GM04504 (cell line): ENCODE measurements at places on chromosomes 16 and 17.

DNA sequence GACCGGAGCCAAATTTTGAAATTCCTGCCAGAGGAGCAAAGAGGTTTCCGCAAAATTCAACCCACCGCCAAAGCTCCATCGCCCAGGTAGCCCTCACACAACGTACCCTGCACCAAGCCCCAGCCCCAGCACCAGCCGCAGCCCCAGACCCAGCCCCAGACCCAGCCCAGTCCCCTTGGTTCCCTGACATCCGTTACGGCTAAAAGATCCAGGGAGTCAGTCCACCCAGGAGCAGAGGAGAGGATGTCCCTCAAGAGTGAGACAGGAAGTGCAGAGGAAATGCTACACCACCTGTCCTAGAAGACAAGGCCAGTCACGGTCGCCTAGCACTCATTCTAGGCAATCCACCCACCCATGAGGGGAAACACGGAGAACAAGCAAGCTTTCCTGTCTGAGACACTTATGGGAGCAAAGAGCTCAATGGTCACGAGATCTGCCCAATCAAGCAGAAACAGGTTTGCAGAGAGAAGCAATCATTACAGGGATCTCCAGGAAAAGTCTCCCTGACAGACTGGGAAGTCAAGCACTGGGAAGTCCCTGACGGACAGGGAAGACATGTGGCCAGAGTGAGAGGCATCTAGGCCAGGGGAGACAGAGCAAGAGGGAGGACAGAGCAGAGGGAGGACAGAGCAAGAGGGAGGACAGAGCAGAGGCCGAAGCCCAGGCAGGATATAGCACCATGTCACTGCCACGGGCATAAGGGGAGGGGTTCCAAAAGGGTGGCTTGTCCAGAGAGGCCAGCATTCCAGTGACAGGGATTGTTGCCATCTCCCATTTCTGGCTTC, 15.0 kb upstream of the KCNJ18 start:
- DNase-seq: no peak

DNA sequence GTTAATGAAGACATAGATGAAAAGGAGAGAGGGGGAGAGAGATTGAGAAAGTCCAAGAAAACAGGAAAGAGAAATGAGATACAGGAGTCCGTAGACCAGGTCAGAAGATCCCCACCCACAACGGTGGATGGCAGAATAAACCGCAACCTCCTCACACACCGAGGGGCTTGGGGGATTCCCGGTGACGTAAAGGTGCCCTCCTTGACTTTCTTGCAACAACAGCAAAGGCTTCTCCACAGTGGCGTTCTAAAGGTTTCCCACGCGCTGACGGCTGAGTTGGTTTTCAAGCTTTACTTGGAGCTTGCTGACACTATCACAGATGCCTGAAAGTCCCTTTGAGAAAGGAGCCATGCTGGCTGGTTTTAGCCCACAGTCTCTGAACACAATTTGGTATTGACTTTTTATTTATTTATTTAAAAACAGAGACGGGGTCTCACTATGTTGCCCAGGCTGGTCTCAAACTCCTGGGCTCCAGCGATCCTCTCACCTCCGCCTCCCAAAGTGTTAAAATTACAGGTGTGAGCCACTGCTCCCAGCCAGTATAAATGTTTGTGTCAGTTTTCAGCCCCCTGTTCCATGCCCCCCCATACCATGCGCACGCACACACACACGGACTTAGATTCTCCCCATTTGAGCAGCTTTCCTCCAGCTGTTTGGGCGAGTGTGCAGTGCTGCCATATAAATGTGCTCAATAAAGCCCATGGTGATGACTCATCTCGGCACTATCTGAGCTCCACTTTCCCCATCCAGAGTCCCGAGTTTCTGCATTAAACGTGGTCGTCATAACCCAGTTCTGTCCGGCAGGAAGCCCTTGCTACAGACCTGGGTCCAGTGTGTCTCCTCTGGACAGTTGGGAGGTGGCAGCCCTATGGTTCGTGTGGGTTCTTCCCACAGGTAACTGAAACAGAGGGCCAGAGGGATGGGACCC, 33.0 kb upstream of the SEC14L1 start:
- DNase-seq: no peak

GRCh38 chr16:8867932-8868415, 832 bp downstream of the CARHSP1 start:
- no peak for DNase-seq

GRCh38 chr16:73217654-73218053, 169.7 kb upstream of the ZFHX3 start:
- DNase-seq: no peak
